ENCODE measurements at places on chromosomes 2 and 18.

GRCh38 chr2:170972296-170973224, 43.5 kb downstream of the GORASP2 start:
- no peak for DNase-seq

DNA sequence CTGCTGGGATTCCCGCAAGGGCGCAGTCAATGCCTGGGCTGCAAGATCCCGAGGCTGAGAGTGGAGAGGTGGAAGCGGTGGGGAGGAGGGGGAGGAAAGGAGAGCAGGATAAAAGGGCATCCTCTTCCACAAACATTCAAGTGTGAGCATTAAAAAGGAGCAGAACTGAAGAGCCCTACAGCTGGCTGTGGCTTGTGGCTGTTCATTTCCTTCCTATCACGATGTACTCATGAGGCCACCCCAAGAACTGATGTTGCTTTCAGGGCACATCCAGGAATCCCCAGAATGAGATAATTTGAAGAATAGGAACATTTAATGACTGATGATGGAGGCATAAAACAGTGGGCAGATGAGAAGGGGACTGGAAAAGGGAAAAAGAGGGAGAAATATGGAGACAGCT, 230.8 kb upstream of the SMIM21 start:
- DNase-seq, result no peak

DNA sequence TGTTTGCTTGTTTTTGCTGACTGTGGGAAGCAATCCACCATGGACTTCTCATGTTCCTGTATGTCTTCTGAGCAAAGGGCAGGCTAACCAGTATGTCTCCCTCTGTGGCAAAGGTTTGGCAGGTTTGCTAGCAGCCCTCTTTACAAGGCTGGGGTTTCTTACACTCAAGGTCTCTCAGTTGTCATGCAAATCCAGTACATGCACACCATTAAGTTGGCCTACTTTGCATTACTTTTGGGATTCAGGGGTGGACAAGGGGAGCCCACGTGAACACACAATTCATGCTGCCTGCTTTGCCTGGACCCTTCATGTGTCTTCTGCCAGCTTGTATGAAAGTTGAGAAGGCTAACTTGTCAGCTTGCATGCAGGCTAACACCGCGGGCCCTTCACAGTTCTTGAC, 134.9 kb downstream of the LRRTM4 start:
- DNase-seq, result no peak

GRCh38 chr18:27583466-27583865, 398.4 kb upstream of the CHST9 start:
- no peak for DNase-seq

DNA sequence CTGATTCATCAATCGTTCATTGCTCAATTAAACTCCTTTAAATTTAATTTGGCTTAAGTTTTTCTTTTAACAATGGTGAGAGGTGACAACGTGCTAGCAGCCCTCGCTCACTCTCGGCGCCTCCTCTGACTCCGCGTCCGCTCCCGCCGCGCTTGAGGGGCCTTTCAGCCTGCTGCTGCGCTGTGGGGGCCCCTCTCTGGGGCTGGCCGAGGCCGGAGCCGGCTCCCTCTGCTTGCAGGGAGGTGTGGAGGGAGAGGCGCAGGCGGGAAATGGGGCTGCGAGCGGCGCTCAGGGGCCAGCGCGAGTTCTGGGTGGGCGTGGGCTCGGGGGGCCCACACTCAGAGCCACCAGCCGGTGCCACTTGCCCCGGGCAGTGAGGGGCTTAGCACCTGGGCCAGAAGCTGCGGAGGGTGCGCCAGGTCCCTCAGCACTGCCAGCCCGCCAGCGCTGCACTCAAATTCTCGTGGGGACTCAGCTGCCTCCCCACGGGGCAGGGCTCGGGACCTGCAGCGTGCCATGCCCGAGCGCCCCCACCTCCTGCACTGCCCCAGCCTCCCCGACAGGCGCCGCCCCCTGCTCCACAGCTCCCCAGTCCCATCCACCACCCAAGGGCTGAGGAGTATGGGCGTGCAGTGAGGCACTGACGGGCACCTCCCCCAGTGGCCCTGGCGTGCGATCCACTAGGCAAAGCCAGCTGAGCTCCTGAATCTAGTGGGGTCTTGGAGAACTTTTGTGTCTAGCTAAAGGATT, 19.6 kb downstream of the ANKMY1 start:
- no peak for DNase-seq

GRCh38 chr2:61090386-61090921, 24.8 kb downstream of the SANBR start:
- DNase-seq, result peak; percentile 35

GRCh38 chr2:120624061-120624737, 111.5 kb upstream of the GLI2 start:
- DNase-seq, result no peak

GRCh38 chr2:46148369-46148736, 148.9 kb upstream of the EPAS1 start:
- DNase-seq, result no peak

DNA sequence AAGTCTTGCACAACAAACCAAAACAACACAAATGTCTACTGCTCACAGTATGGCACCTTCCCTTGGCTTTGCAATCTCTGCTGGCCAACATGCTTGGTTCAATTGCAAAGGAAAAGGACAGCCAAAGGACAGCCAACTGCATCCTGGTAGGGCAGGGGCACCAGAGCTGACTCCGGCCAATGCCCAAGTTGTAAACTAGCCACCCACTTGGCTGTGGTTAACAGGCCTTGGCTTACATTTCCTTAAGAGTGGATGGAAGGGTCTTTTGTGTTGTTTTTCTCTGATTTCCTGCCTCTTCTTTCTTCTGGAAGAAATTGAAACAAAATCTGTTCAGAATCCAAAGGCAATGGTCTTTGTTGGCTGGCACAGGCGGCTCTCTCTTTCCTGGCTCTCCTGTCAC, 119.1 kb upstream of the TRIB2 start:
- no peak for DNase-seq

GRCh38 chr2:152049541-152049940, 49.3 kb downstream of the CACNB4 start:
- no peak for DNase-seq

GRCh38 chr2:222862909-222863544, 2.2 kb downstream of the ACSL3 start:
- no peak for DNase-seq

- DNase-seq, result no peak
Observed at GRCh38 chr18:66646609-66647008, 42.7 kb upstream of the CDH19 start.

DNA sequence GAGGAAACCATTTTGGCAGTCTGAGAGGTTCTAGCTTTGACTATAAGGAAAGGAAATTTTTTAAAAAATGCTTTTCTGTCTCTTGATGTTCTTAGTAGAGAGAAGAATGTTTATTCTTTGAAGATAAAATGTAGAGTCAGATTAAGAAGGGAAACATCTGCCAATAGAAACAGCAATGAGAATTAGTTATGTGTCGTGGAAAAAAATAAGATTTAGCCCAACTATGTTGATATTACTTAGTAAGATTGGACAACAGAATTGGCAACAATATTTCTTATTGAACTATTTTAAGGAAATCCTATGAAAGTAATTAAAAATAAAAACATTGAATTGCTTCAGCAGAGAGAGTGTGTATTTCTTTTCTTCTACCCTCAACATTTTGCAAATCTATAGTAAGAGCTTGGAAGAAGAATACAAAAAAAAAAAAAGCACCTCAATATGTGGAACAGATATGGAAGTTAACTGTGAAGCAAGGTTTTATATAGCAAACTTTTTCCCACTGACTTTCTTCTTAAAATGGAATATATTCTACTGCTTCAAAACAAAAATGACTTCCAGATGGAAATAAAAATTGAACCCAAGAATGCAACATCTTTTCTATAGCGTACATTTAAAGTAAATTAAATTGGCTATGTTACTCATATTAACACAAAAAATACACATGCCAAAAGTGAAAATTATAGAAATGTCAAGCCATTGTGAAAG, 177.9 kb downstream of the FAM124B start:
- DNase-seq, result no peak

- DNase-seq, result peak; percentile 43
Observed at GRCh38 chr2:40256649-40257048, 195.2 kb downstream of the SLC8A1 start.

DNA sequence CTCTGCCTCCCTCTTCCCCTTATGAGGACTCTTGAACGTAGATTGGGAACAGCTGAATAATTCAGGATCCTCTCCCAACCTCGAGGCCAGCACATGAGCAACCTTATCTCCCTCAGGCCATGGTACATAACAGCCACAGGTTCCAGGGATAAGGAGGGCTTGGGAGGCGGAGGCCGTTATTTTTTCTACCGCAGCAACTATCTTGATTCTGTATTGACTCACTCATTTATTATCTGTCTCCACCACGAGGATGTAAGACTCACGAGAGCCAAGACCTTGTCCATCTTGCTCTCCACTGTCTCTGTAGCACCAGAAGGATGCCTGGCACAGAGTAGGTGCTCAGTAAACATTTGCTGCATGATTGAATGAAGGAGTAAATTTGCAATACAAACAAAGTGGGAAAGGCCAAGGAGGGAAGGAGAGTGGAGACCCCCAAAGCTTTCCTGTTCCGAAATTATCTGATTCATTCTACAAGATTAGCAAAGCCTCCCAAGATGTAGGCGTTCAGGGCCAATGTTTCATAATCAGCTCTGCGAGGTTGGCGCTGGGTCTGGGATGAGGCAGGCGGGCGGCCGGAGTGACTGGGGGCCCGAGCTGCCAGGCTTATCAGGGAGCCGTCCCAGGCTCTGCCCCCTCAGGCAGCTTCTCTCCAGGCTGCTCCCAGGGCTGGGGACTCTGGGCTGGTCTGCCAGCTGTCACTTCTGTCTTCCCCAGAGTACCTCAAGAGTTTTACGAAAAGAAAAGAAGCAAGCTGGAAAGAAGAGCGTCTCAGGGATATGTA, 31.6 kb downstream of the INPP5D start:
- no peak for DNase-seq

DNA sequence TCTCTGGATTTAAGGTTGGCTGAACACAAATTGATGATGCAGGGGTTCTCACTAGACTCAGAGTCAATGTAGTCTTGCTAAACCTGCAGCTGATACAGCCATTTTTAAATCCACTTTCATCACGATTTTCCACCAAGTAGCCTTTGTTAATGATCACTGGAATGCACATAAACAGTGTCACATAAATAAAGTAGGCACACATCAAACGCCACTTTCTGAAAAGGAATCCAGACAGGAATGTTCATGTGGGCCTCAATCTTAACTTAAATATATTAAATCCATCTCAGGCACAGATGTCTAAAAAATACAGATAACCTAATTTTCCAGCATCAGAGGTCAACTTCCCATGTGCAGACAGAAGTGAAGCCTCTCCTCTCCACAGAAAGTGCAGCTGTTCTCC, 58.3 kb downstream of the LAMA1 start:
- no peak for DNase-seq

DNA sequence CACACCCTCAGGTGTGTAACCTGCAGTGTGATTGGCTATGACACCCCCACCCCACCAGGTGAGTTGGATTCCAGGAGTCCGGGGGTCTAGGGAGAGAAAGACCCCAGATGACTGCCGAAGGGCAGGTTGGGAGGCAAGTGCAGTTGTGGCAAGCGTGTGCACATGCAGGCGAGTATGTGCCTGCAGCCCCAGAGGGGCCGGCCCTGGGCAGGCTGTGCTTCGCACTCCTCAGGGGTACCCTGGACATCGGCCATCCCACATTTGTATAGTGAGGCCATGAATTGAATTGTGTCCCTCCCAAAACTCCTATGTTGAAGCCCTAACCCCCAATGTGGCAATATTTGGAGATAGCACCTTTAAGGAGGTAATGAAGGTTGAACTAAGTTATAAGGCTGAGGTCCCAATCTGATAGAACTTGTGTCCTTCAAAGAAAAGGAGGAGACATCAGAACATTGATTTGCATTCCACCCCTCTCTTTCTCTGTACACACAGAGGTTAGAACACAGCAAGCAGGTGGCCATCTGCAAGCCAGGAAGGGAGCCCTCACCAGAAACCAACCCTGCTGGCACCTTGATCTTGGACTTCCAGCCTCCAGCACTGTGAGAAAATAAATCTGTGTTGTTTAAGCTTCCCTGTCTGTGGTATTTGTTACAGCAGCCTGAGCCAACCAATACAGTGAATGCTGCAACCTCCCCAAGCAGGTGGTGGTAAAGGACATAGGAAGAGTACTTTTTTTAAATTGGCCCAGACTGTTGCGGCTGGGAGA, 241.8 kb downstream of the TFCP2L1 start:
- no peak for DNase-seq

GRCh38 chr2:165877565-165878550, 75.7 kb downstream of the TTC21B start:
- DNase-seq, result no peak

- DNase-seq, result no peak
Observed at GRCh38 chr2:233473386-233473791, 93.2 kb downstream of the USP40 start.

DNA sequence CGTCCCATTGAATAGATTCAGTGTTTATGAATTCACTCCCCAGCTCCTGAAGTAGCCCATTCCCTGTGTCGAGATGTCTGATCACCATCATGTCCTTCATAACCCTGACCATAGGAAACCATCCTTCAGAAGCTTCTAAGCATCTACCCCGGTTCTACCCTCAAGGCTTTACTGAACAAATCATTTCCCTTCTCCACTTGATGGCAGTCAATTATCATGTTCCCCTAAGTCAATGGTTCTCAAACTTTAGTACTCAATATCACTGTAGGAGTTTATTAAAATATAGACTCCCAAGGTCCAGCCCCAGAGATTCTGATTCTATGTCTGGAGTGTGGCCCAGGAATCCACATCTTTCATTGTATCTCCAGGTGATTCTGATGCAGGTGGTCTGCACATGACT, 228.4 kb upstream of the SP5 start:
- DNase-seq, result no peak

DNA sequence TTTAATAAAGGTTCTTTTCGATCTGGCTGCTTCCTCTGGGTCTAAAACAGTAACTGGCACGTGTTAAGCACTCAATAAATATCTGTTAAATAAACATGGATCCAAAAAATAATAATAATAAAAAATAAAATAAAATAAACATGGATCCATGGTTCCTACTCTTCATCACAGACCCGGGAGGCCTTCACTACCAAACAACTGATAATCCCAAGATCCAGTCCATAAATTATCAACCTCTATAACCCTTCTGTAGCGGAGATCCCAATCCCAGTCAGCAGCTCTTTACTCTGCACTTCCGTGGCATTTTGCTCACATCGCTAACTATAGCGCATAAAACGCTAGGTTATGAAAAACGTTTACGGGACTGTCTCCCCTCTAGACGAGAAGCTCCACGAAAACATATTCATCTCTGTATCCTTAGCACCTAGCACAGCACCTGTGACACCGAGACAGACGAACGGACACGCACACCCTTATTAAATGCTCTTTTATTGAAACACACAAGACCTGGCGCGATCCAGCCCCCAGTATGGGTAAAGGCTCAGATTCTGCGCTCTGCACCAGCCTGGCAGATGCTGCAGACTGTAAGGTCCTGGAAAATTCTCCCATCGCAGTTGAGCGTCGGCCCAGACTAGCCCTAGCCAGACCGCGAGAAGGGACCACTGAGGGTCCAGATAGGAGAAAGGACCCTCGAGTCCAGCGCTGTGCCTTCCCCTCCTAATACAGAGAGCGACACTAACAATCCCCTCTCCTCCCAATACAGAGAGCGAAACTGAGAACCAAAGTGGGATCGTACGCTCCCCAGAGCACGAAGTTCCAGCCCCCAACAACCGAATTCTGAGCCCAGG, 770 bp downstream of the NBAS start:
- no peak for DNase-seq

Data from NCI-H226 (cell line).